ENCODE measurements at places on chromosomes 12 and 14. TPM values are rescaled to one million over a fixed set of nuclear protein-coding genes. Genes with fewer than 3 reads are reported as not detected.

- DNase-seq, result no peak
Measured at GRCh38 chr12:124501827-124502226, 65.6 kb downstream of the NCOR2 start.

DNA sequence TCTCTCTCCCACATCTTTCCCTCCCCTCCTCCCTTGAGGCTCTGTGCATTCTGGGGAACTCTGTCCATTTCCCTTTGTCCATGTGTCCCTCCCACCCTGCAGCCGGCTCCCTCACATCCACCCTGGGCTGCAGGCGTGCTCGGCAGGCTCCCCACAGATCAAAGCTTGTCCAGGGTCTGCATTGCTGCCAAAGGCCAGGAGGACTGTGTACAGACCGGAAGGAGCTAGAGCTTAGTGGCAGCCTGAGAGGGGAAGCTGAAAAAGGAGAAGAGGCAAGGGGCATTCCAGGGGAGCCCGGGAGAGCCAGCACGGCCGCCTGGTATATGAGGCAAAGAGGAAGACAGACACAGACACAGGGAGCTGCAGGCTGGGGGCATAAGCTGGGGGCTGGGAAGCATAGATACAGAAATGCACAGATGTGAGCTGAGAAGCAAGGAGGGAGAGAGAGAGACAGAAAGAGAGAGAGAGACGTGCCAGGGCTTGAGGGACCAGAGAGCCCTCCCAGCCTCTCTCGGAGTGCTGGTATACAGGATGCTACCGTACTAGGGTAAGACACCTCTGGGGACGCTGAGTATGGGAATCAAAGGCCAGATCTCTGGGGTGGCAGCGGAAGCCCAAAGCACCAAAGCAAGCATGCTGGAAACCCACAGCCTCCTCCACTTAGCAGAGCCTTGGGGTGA lies 3.3 kb downstream of the CD4 start:
- DNase-seq, result no peak

DNA sequence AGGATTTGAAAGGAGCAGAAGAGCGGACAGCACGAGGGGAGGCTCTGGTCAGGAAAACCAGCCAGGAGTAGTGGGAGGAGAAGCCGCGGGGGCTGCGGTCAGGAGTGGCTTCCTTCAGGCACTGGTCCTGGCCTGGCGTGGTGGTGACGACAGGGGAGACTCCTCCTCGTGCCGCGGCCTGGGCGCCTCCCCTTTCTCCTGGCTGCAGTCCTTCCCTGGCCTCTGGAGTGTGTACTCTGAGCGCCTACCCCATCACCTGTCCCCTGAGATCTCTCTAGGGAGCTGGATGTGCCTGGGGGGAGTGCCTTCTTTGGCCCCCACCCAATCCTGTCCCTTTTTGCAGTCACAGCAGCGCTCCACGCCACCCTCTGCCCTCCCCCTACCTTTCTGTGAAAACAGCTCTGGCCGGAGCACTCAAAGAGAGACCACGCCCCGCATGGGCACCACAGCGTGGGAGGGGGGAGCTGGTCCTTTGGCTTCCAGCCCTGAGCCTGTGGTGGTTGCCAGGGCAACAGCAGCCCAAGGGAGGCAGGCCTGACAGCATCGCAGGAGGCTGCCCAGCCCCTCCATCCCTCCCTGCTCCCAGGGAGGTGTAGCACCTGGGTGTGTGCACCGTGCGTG lies 125.9 kb downstream of the CALM1 start:
- DNase-seq, result no peak

DNA sequence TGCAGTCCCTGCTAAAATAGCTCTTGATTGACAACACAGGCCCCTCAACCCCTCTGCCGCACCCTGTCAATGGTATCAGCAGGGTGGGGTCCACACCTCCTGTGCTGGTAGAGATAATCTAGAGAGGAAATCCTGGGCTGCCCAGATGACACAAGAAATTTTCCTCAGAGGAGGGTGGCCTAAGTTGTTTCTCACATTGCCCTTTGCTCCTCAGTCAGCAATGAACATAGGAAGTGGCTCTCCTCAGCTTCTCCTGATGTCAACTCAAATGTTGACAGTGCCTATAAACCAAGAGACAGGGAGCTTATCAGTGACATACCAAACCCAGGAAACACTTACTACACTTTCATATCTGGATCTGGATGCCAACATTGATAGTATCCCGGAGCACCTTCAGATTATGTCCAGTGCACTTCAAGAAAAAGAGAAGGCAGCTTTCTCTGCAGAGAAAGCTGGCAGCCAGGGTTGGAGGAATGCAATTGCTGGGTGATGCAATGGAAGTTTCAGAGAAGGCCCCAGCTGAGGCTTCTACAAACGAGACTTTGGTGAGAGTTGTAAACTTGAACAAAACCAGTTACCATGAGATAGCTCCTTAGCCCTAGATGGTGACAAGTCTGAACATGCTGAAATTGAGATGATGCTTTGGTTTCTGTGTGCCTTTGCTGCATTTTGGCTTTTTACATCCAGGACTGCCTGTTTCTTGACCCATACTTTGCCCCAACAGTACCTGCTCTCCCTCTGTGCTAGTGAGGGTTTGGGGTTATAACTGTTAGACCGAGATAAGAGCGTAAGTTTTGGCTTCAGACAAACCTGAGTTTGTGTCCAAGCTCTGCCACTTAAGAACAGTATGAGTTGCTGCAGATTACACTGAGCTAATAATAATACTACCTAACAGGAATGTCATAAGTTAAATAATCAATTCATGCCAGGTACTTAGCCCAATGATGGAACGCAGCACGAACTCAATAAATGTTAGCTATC lies 183.5 kb downstream of the NUAK1 start:
- no peak for DNase-seq

- peak; percentile 9 for DNase-seq
Measured at GRCh38 chr12:1313906-1314305, 280.5 kb downstream of the FBXL14 start.

GRCh38 chr12:74293689-74294131 lies 243.9 kb upstream of the ATXN7L3B start:
- DNase-seq, result no peak

GRCh38 chr14:71491931-71492330 lies 440.3 kb upstream of the RGS6 start:
- no peak for DNase-seq

GRCh38 chr12:128916425-128916824 lies 63.1 kb downstream of the GLT1D1 start:
- no peak for DNase-seq

DNA sequence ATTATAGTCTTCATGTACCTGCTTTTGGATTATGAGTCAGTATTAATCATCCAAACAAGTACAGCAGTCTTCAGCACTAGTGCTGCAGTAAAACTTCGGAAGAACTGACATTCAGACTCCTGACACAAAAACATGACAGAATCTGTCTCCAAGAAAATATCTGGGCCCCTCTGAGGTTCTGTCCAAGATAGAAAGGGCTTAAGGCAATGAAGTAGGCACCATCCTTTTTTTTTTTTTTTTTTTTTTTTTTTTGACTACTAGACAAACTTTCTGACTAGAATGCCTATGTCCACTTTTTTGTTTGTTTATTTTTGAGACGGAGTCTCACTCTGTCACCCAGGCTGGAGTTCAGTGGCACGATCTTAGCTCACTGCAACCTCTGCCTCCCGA lies 112.5 kb downstream of the MED13L start:
- no peak for DNase-seq

DNA sequence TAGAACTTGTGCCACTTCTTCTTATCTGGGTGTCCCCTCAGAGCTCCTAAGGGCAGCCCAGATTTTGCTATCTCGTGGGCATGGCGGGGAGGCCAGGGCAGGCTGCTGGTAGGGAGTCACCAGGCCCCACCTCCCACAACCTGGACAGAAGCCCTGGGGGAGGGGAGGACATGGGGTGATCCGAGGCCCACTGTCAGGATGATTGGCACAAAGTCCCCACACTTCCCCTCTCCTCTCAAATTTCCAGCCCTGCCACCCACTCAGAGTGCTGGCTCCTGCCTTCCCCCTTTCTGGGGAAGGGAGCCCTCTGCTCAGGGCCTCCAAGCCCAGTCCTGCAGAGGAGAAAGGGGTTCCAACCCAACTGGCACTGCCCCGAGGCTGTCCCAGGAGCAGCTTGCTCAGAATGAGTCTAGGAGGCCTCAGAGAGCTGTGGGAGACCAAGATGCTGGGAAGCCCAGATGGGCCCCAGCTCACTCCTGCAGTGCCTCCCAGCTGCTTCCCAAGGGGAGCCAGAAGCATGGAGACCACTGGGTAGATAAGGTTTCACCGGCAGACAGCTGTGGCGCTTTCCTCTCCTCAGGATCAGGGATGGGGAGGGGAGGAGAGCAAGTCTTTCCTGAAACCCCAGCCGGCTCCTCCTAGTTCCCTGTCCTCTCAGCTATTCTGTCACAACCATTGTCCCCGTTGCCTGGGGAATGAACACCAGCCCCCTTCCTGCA lies 82.8 kb downstream of the B4GALNT3 start:
- DNase-seq, result no peak

- no peak for DNase-seq
Measured at GRCh38 chr12:62403031-62403430, 63.6 kb upstream of the MON2 start.

DNA sequence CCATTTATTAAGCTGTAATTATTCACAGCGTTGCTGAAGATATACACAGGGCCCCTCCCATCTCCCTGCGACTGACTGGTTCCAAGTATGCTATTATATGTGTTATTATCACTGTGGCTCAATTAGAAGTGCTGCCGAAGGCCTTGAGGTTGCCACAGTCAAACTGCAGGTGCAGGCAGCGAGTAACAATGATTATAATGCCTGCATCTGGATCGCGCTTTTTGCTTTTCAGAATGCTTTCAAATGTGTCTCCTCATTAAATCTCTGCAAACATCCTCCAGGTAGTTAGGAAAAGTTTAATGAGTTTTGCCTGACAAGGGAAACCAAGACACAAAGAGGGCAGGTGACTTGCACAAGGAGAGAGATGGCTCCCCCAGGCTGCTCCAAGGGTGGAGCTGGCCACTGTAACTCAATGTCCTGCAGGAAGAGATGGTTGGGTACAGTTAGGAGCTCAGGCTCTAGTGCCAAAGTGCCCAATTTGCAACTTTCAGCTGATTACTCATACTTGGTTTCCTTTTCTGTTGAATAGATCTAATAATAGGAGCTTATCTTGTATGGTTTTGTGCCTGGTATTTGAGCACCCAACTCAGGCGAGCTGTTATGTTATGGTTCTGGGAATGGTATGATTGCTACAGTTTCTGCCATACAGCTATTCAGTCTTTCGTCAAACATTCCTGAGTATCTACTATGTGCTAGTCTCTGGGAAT lies 1.7 kb upstream of the SYNE3 start:
- DNase-seq, result no peak

- no peak for DNase-seq
Measured at GRCh38 chr12:23473071-23473470, 476.4 kb downstream of the SOX5 start.

FOXN4 gene
- not detected for total RNA-seq

SP1 gene
- total RNA-seq, result 79.0 TPM

SLC22A17 gene
- total RNA-seq, result 3.2 TPM

GUCY2C gene
- not detected for total RNA-seq

Data from CD4-positive, CD25-positive, alpha-beta regulatory T cell (primary cell).